ENCODE measurements at places on chromosomes 12 and 14.

GRCh38 chr12:125228519-125229260 is 163.5 kb downstream of the AACS start:
- no peak for DNase-seq

DNA sequence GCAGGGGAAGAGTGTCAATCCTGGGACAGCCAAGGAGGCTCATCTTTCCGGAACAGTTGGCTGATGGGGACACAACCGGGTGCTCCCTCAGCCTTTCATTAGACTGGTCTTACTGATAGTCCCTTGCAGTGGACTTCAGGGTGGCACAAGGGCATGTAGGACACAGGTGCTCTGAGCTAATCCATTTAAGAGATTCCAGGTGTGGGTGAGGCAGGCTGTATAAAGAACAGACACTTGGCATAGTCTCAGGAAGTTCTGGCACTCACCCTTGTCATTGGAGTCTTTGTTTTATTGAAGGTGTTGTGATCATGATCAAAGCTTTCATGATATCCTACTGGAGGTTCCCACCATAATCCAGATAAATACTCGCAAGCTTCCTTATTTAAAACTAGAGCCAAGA is 341.6 kb downstream of the EMP1 start:
- DNase-seq, result no peak

DNA sequence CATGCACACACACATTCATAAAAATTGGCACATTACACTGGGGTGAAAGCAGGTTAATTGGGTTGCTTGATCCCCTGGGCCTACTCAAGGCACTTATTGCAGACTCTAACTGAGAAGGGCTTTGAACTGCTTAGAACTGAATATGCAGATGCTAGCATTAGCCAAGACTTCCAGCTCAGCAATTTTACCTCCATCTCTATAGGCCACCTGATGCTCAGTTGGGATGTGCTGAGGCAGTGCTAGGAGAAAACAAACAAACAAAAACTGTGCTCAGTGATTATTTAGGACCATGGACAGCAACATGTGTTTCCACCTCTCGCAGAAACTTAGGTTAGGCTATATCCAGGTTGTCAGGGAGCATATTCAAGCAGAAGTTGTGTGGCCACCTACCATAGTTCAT is 124.8 kb upstream of the WSCD2 start:
- no peak for DNase-seq

DNA sequence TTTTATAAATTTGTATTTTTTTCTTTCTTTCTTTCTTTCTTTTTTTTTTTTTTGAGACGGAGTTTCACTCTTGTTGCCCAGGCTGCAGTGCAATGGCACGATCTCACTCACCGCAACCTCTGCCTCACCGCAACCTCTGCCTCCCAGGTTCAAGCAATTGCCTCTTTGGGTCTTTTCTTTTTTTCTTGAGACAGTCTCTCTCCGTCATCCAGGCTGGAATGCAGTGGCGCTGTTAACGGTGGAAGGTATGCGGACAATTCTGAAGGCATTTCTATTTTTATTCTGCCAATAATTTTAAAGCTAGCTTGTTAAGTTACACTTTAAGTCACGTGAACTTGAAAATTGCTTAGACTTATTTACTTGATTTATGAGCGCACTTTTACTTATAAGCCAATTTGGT is 8.8 kb upstream of the PHC1 start:
- no peak for DNase-seq

Measured in stimulated activated CD8-positive, alpha-beta memory T cell treated with anti-CD3 and anti-CD28 coated beads, Interleukin-7, amount 100 ng/mL, for 1 hour (primary cell).